ENCODE measurements at places on chromosomes 5 and 9.

- DNase-seq = no peak
Measured at GRCh38 chr9:70773579-70773978, 347.8 kb downstream of the TRPM3 start.

GRCh38 chr9:20243841-20244240, 378.5 kb downstream of the MLLT3 start:
- no peak for DNase-seq

DNA sequence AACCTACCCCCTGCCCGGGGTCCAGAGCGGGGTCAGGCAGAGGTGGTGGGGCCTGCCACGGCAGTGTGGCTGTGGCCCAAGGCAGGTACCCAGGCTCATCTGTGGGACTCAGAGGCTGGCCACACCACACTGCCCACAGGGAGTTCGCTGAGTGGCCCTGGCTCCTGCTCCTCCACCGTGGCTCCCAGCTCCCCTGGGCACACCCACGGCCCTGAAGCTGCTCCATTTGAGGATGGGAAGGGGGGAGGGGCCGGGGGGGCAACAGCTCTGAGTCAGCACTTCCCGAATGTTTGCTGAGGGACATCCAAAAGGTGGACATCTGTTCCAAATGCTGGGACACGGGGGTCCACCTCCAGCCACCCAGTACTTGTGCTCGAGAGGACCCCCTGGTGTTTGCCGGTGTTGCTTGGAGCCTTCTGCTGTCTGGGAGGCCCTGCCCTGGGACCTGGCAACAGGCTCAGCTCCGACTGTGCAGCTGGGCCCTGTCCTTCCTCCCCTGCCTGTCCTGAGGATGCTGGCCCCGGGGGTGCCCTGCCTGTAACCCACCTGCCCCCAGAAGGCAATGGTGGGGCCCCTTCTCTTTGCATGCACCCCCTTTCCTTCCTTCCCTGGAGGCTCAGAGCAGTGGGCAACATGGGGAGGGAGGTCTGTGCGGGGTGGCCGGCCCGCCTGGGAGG, 2.5 kb upstream of the NRARP start:
- DNase-seq = no peak

DNA sequence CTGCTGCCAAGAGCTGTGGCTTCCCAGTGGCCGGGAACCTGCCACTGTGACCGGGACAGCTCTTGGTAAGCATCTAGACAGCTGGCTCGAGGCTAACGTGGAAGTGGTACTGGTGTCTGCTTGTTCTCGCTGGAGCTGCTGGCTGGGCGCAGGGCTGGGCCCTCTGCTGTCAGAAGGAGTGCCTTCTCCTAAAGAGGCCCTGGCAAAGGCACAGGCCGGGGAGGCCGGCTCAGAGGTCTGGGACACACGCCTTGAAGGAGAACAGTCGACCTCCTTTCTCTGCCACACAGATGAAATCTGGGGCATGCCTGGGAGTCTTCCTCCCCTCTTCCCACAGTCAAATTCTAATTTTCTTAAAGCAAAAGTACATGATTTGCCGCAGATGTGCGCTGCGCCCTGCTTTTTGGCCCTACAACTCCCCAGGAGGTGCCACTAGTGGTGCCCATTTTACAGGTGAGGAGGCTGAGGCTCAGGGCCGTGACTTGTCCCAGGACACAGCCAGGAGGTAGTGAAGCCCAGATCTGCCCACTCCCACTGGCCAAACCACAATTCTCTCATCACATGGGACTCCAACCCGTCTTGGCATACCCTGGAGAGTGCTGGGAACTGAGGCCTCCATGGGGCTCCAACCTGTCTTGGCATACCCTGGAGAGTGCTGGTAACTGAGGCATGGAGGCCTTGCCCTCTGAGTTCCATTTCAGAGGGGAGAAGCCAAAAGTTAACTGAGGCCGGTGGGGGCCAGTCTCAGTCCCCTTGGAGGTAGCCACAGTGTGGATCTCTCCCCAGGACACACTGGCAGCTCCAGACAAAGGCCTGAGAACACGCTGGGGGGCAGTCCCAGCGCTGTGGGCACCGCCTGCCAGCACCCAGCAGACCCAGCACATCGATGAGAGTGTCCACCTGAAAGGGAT, 12.0 kb upstream of the RXRA start:
- no peak for DNase-seq

- peak; percentile 51 for DNase-seq
Measured at GRCh38 chr5:96936431-96937320, 796 bp downstream of the LNPEP start.

- no peak for DNase-seq
Measured at GRCh38 chr5:44987026-44987425, 178.3 kb downstream of the MRPS30 start.

GRCh38 chr9:113446323-113446740, 17.2 kb upstream of the RGS3 start:
- peak; percentile 44 for DNase-seq

GRCh38 chr9:135480071-135480939, 723 bp downstream of the PPP1R26 start:
- DNase-seq = peak; percentile 49

- DNase-seq = peak; percentile 65
Measured at GRCh38 chr9:101601904-101602765, 7.4 kb upstream of the PPP3R2 start.

- no peak for DNase-seq
Measured at GRCh38 chr5:178241231-178241663, 8.6 kb upstream of the PHYKPL start.

- no peak for DNase-seq
Measured at GRCh38 chr5:127863161-127863560, 160.0 kb downstream of the CCDC192 start.

DNA sequence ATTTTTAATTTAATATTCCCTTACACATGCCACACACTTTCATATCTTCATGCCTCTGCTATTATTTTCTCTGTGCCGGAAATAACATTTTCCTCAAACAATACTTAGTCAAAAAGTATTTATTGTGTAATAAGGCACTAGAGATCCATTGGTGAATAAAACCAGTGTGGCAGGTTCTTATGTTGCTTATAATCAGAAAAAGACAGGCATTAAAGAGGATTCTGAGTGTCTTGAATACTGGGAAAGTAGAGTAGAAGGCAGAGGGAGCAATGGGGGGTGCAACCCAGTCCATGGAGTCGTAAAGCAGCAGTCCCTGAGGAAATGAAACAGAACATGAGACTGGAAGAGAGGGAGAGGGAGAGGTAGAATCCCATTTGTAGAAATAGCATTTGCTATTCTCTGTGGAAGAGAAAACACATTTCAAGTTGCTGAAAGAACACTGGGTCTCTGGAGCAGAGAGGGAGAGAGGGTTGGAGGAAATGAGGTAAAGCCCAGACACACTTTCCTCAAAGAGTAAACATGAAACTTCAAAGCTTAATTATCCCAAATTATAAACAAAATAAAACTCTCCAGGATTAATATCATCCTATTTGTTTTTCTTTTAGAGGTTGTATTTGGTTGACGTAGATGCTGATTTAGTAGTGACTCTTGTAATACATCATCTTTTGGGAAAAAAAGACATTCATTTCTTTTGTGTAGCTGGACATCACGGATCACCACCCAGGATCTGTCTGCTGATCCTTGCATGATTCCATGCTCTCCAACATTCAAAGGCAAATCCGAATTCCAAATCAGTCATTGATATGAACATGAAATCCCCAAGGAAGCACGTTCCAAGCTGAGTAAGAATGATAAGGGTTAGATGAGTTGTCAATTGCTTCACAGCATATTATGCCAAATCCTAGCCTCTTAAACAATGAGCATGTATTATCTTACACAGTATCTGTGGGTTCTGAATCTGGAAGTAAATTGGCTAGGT, 37.4 kb upstream of the GRAMD2B start:
- DNase-seq = no peak

DNA sequence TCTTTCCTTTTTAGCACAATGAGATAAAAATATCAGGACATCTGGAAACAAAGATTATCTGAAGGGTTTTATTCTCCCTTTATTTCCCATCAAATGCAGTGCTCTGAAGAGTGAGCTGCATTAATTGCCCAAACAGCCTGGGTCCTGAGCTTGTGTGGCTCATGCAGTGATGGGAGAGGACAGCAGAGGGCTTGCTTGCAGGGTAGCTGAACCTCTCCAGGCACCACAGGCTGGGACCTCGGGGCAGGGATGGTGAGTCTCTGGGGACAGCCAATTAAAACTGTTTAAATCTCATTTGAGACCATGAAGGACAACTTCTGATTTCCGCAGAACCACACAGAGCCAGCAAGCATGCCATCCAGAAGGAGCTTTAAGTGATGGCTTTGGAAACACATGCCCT, 71.2 kb downstream of the PLAC8L1 start:
- no peak for DNase-seq

- DNase-seq = no peak
Measured at GRCh38 chr5:135375040-135375793, 23.8 kb downstream of the MACROH2A1 start.

- no peak for DNase-seq
Measured at GRCh38 chr9:84736081-84736480, 66.6 kb downstream of the NTRK2 start.

GRCh38 chr9:86955561-86955960, 8.3 kb upstream of the GAS1 start:
- DNase-seq = no peak

DNA sequence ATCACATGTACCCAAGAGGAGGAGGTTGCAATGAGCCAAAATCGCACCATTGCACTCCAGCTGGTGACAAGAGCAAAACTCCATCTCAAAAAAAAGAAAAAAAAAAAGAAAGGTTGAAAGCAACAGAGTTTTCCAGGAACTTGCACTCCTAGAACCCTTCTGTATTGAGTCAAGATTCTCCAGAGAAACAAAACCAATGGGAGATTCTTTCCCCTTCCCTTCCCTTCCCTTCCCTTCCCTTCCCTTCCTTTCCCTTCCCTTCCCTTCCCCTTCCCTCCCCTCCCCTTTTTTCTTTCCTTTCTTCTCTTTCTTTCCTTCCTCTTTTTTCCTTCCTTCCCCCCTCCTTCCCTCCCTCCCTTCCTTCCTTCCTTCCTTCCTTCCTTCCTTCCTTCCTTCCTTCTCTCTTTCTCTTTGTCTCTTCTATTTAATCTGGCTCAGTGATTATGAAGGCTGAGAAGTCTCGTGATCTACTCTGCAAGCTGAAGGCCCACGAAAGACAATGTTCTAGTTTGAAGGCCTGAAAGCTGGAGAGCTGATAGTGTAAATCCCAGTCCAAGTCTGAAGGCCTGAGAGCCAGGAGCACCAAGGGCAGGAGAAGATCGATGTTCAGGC, 59.6 kb upstream of the CNTLN start:
- DNase-seq = no peak

DNA sequence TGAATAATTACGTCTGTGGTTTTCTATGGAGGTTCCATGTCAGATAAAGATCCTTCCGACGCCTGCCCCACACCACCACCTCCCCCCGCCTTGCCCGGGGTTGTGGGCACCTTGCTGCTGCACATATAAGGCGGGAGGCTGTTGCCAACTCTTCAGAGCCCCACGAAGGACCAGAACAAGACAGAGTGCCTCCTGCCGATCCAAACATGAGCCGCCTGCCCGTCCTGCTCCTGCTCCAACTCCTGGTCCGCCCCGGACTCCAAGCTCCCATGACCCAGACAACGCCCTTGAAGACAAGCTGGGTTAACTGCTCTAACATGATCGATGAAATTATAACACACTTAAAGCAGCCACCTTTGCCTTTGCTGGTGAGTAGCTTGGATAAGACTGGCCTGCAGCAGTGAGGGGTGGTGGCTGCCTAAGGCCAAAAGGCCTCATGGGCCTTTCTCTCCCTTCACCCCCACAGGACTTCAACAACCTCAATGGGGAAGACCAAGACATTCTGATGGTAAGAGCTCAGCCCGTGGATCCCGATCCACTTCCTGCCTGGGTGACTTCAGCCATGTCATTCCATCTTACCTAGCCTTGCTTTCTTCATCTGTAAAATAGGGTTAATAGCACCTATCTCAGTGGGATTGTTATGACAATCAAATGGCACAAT, at the start of gene IL3:
IL3 (plus strand) TSS at position 155 of the 661 bp plus-strand sequence; CDS start at position 207, 52 bp downstream.
- DNase-seq = no peak

DNA sequence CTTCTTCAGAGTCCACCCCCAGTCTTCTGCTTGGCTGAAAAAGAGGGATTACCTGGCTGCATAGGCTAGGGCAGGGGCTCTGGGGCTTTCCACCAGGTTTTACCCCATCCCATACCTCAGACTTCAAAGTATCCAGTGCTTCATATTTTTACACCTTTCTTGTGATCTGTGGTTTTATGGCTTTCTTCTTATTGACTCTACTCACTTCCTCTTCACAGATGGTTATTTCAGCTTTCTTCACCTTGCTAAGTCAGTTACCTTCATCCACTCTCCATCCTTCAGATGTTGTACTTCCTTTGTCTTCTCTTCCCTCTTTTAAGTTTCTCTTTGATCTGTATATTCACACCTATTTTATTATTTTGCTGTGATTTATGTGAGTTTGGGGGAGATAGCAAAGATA, 104.3 kb downstream of the GRIA1 start:
- no peak for DNase-seq

DNA sequence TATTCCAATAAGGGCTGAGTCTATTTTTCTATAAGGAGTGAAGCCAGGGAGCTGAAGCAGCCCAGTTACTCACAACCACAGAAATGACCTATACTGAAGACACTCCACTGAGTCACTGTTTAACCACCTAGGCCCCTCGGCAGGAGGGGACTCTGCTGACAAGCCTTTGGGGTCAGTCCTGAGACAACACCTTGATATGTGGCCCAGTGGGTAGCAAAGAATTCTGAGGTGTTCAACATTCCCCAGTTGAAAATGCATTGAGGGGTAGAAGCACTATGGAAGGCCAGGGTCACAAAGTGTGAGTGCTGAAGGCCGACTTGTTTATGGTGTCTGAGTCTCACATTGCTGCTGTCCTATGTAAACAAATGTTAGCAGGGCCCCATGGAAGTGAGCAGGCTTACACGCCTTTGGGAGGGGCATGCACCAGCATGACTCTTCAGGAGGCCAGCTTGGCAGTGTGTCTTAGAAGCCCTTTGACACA, 112.6 kb upstream of the NFIL3 start:
- DNase-seq = peak; percentile 78

DNA sequence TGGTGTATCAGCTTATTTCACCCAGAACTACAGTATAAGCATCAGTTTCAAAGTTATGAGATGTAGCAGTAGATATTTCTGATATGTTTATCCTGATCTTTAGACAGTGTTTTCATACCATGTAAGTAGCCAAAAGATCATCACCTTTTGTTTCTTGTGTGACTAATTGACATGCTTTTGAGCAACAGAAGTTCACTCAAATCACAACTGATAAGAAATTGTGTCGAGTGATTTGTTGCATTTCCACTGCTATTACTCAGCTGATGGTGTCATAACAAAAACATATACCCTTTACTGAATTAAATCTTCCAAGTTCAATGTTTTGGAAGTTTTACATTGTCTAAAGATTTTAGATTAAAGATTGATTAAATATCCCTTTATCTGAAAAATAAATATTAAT, 324.5 kb downstream of the TUSC1 start:
- no peak for DNase-seq

GRCh38 chr9:15416880-15417279, 5.8 kb upstream of the SNAPC3 start:
- peak; percentile 9 for DNase-seq

GRCh38 chr5:7420510-7421280, 24.8 kb downstream of the ADCY2 start:
- no peak for DNase-seq

Data from SW480 (cell line).